ENCODE measurements at places on chromosomes 2 and 18.
A peak's percentile ranks its signal among the peaks of the same experiment; 100 is the strongest.

DNA sequence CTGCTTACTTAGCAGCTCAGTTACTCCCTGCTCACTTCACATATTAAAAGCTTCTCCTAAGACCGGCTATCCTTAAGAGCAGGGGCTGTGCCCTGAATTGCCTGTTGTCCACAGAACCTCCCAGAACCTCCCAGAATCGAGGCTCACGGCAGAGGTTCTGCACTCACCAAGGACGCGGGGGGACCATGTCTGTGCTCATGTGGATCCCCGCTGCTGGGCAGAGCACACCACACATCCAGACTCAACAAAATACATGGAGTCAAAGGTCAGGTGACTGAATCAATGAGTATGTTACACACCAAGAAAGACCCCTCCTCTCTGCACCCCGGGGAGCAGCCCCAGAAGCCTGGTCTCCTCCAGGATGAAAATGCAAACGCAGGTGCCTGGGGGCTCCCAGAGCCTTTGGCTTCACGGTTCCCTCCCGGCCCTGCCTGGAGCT lies 149.0 kb downstream of the MBP start:
- no peaks in the 10 kb centered on the region for H3K36me3 ChIP-seq
- H3K4me1 ChIP-seq = no peaks in the 10 kb centered on the region
- no peak for DNase-seq
- no peak overlapping the region for H3K27ac ChIP-seq
- no peak overlapping the region for H3K4me3 ChIP-seq
- no peaks in the 10 kb centered on the region for H3K27me3 ChIP-seq

GRCh38 chr18:13546638-13547037 lies 179.7 kb downstream of the FAM210A start:
- no peak overlapping the region for H3K27ac ChIP-seq
- DNase-seq = no peak
- no peak overlapping the region for H3K4me3 ChIP-seq
- H3K4me1 ChIP-seq = no peaks in the 10 kb centered on the region

DNA sequence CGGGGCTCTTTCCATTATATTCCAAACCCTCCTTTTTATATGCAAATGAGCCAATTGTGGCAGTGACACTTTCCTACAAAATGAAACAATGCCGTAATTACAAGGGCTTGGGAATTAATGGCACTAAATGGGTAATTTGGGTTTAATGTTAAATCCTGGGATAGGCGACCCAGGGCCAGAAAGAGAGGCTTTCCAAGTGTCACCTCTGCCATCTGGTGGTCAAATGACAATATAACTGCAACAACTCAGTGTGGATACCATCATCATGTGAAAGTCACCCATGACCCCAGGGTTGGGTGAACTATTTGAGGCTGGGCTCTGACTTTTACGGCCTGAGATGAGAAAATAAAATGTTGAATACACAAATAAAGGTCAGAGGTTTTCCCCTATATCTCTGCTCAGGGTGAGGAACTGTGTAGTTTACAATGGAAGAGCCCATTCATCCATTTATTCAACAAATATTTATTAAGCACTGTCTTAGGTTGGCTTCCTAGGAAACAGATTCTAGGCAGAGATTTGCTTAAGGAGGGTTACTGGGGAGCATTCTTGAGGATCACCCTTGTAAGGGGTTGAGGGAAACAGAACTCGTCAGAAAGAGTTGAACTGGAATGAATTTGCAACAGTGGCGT lies 13.6 kb upstream of the THADA start:
- H3K27ac ChIP-seq = no peak overlapping the region
- DNase-seq = no peak
- H3K36me3 ChIP-seq = no peaks in the 10 kb centered on the region
- no peaks in the 10 kb centered on the region for H3K27me3 ChIP-seq
- H3K4me1 ChIP-seq = peaks cover 11% of the 10 kb centered on the region

DNA sequence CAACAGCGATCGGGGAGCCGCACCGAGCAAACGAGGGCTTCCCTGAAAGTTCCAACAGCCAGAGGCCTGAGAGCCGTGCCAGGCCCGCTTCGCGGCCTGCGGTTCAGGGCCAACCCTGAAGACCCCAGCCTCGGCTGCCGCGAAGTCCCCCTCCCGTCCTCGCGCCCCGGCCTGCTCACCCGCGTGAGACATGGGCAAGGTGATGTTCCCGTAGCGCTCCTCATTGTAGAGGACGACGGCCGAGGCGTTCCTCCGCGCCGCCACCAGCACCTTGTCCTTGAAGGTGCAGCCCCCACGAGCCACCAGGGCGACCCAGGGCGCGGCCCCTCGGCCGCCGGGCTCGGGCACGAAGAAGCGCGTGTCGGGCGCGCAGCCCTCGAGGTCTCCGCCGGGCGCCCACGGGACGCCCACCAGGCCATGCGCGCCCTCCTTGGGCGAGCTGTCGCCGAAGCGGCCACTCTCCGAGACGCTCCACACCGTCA lies 510 bp downstream of the RNF149 start:
- no peak for DNase-seq
- peak overlapping the region; percentile 94 for H3K4me3 ChIP-seq
- H3K4me1 ChIP-seq = peaks cover 46% of the 10 kb centered on the region
- H3K36me3 ChIP-seq = no peaks in the 10 kb centered on the region

DNA sequence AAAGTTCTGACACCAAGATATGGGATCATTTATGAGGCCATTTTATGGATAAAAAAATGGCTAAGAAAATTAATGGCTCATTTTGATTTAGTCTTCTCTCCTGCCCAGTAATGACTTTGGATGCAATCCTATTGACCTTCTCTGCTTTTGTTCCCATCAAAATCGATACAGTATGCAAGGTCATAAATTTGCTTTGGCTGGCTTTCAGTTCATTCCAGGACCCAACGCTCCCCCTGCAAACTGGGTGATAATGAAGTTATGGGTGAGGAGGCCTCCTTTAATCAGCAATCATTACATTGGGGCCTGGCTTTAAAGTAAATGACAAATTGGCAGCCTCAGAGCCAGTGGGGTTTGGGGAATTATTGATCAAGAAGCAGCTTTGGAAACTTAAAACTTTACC lies 351.8 kb upstream of the GYPC start:
- no peaks in the 10 kb centered on the region for H3K27me3 ChIP-seq
- no peak for DNase-seq
- no peaks in the 10 kb centered on the region for H3K36me3 ChIP-seq
- no peak overlapping the region for H3K4me3 ChIP-seq
- no peak overlapping the region for H3K27ac ChIP-seq

GRCh38 chr2:205040323-205040722 lies 495.0 kb downstream of the PARD3B start:
- no peak overlapping the region for H3K4me3 ChIP-seq
- no peak overlapping the region for H3K27ac ChIP-seq
- no peak for DNase-seq

- H3K4me1 ChIP-seq = no peaks in the 10 kb centered on the region
- H3K36me3 ChIP-seq = no peaks in the 10 kb centered on the region
- H3K27me3 ChIP-seq = peaks cover 17% of the 10 kb centered on the region
- no peak overlapping the region for H3K4me3 ChIP-seq
Observed at GRCh38 chr2:145572238-145572637, 1052.3 kb upstream of the ZEB2 start.

DNA sequence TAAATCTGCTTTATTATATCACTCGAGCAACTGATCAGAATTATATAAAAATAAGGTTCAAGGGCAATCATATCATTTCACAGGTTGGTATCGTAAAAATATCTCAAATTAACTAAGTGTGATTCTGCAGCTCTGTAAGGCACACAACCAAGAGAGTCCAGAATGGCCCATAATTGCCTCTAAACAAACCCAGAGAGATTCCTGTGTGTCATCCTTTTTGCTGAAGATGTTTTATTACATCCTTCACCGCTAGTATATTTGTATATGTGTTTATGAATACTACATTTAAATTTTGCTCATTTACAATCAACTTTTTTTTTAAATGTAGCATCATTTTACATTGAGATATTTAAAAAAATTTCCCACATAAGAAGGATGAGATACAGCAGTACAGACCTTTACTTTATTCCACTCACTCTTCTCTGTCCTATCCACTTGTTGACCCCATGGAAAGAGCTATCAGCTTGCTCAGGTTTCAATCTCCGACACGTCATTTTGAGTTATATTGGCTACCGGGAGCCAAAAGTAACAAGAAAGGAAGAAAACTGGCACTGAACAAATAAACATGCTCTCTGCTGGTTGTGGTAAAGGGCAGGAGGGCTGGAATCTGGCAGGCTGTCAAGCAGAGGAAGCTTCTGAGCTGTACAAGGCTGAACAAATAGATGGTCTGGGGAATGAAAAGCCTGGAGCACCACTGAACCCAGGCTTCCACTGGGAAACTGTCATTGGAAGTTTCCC lies 23.1 kb downstream of the PLA2R1 start:
- DNase-seq = no peak
- no peaks in the 10 kb centered on the region for H3K27me3 ChIP-seq
- H3K4me3 ChIP-seq = no peak overlapping the region

DNA sequence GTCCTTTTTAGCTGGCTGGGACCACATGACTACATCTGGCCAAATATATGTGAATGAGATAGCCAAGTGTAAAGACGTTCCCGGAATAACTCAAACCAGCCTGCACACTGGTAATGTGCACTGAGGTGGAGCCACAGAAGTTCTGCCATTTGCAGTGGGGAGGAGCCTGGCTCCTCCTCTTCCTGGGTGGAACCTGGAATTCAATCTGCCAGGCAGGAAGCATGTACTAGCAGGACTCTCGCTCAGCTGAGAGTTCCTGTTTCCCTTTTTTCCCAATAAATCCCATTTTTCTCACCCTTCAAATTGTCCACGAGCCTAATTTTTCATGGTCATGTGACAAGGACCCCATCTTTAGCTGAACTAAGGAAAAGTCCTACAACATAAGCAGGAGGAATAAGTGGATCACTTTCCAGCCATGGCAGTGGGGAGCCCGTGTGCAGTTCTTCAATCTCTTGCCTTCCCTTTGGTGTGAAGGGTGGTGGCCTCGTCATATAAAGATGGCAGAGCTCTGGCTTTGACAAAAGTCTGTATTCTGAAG lies 183.2 kb downstream of the UXS1 start:
- no peak for DNase-seq
- no peaks in the 10 kb centered on the region for H3K27me3 ChIP-seq
- H3K4me3 ChIP-seq = no peak overlapping the region
- H3K27ac ChIP-seq = peak overlapping the region; percentile 22

GRCh38 chr2:170467568-170468422 lies 247.3 kb upstream of the SP5 start:
- no peaks in the 10 kb centered on the region for H3K36me3 ChIP-seq
- H3K27ac ChIP-seq = no peak overlapping the region
- no peaks in the 10 kb centered on the region for H3K4me1 ChIP-seq

GRCh38 chr2:39583213-39583612 lies 82.5 kb upstream of the TMEM178A start:
- no peaks in the 10 kb centered on the region for H3K36me3 ChIP-seq
- no peaks in the 10 kb centered on the region for H3K27me3 ChIP-seq
- no peaks in the 10 kb centered on the region for H3K4me1 ChIP-seq
- no peak overlapping the region for H3K4me3 ChIP-seq

DNA sequence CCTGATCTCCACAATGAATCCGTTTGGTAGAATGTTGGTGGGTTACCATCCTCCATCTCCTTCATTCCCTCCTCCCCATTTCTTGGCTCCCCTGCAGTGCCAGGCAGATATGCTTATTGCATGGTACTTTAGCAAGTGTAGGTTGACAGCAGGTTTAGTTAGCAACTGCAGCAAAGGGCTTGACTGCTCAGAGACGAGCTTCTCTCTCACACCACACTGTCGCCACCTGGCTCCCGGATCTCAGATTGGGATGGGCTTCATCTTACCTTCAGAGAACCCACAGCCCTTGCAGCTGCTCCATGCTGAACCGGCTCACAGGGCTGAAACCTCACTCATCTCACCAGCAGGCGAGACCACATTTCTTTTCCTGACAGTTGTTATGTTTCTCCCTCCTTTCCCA lies 88.8 kb downstream of the VWA3B start:
- no peak for DNase-seq
- no peaks in the 10 kb centered on the region for H3K4me1 ChIP-seq
- no peak overlapping the region for H3K27ac ChIP-seq
- no peaks in the 10 kb centered on the region for H3K36me3 ChIP-seq
- no peaks in the 10 kb centered on the region for H3K27me3 ChIP-seq

GRCh38 chr2:20501974-20502373 lies 55.1 kb downstream of the RHOB start:
- H3K4me3 ChIP-seq = no peak overlapping the region
- H3K27me3 ChIP-seq = no peaks in the 10 kb centered on the region
- no peak for DNase-seq
- no peak overlapping the region for H3K27ac ChIP-seq
- H3K4me1 ChIP-seq = peaks cover 3% of the 10 kb centered on the region

GRCh38 chr2:241197947-241198346 lies 9.5 kb downstream of the ANO7 start:
- H3K36me3 ChIP-seq = no peaks in the 10 kb centered on the region
- no peaks in the 10 kb centered on the region for H3K4me1 ChIP-seq
- DNase-seq = no peak
- H3K4me3 ChIP-seq = no peak overlapping the region
- H3K27ac ChIP-seq = no peak overlapping the region

DNA sequence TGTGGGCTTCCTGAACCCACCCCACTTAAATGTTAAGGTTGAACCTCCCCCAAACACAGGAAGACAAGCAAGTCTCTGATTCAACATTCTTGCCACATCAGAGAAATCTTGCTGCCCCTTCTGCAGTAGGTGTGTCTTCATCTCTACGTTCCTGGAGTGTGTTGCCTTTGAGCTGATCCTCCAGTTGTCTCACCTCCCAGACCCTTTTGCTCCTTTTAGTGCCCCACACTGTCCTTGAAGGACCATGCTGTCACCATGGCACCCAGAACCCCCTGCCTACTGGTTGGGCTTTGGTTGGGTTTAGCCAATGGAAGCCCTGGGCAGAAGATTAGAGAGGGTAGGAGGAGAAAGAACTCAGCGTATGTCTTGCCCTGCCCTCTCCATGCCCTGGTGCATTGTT lies 10.7 kb downstream of the CAB39 start:
- no peak for DNase-seq
- H3K4me3 ChIP-seq = no peak overlapping the region
- H3K4me1 ChIP-seq = peaks cover 43% of the 10 kb centered on the region
- H3K27ac ChIP-seq = no peak overlapping the region
- no peaks in the 10 kb centered on the region for H3K27me3 ChIP-seq

GRCh38 chr18:6871566-6871965 lies 142.1 kb downstream of the ARHGAP28 start:
- H3K27ac ChIP-seq = no peak overlapping the region
- DNase-seq = no peak

DNA sequence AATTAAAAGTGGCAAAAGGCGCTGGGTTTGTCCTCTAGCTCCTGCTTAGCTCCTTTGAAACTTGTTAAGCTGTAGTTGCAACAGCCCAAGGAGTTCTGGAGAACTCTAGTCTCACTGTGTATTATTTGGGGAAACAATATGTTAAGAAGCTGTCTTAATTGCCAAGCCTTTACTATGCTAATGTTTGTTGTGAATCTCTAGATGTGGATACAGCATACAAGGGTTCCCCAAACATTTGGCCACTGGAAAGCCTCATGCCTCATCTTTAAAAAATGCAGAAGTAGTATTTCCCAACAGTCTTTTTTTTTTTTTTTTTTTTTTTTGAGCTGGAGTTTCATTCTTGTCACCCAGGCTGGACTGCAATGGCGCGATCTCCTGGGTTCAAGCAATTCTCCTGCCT lies 236.7 kb downstream of the PRKCE start:
- no peaks in the 10 kb centered on the region for H3K36me3 ChIP-seq
- peaks cover 29% of the 10 kb centered on the region for H3K4me1 ChIP-seq
- no peak overlapping the region for H3K27ac ChIP-seq
- no peak overlapping the region for H3K4me3 ChIP-seq
- H3K27me3 ChIP-seq = no peaks in the 10 kb centered on the region
